ENCODE measurements at places on chromosomes 13 and 19. TPM values are rescaled to one million over a fixed set of nuclear protein-coding genes. Genes with fewer than 3 reads are reported as not detected.

Gene SLITRK1
- total RNA-seq = not detected

Gene TMEM150B
- total RNA-seq = not detected

Gene PALM3
- 0.22 TPM for total RNA-seq

Gene ZNF836
- total RNA-seq = 4.7 TPM

Gene CABP5
- total RNA-seq = not detected

Gene SHISA7
- not detected for total RNA-seq

Gene CCDC194
- total RNA-seq = 0.13 TPM

Gene ZNF90
- total RNA-seq = 1.4 TPM

Gene ADGRE1
- total RNA-seq = not detected

Gene MYADM
- total RNA-seq = 34.5 TPM

Gene POU4F1
- 12.3 TPM for total RNA-seq

Gene ZNF135
- total RNA-seq = 0.80 TPM

Gene CD37
- not detected for total RNA-seq

Gene PEAK3
- total RNA-seq = not detected

Gene KCNN4
- 0.53 TPM for total RNA-seq

Gene SOHLH2
- total RNA-seq = 0.13 TPM

Gene ZNF791
- total RNA-seq = 22.0 TPM

Gene ENOX1
- 11.0 TPM for total RNA-seq

Gene CYP4F11
- total RNA-seq = not detected

Gene GSX1
- not detected for total RNA-seq

Gene ZNF573
- total RNA-seq = 9.7 TPM

Gene KLK13
- not detected for total RNA-seq

Gene KLK3
- not detected for total RNA-seq

Gene C19orf67
- total RNA-seq = not detected

Gene LYPD3
- not detected for total RNA-seq

Gene FOSB
- total RNA-seq = 0.27 TPM

Gene ADAMTS10
- 2.4 TPM for total RNA-seq

Gene RNF113B
- not detected for total RNA-seq

Gene THSD1
- 41.3 TPM for total RNA-seq

Gene ZNF738
- 12.1 TPM for total RNA-seq

Gene SLC7A1
- total RNA-seq = 43.7 TPM

Gene KIR3DL1
- total RNA-seq = not detected

Gene RAB3D
- 44.4 TPM for total RNA-seq

Gene WDR62
- 12.6 TPM for total RNA-seq

Gene MYO1F
- 0.36 TPM for total RNA-seq

Gene ICAM5
- 0.29 TPM for total RNA-seq

Gene TMEM255B
- total RNA-seq = 29.9 TPM

Gene NCR1
- total RNA-seq = not detected

Gene STK11
- total RNA-seq = 68.5 TPM

Gene SULT2B1
- not detected for total RNA-seq

Gene RRAS
- total RNA-seq = 32.8 TPM

Gene PRSS57
- total RNA-seq = not detected

Gene RYR1
- under 0.01 TPM for total RNA-seq

Gene ZNF154
- 0.79 TPM for total RNA-seq

Gene IL4I1
- total RNA-seq = 1.1 TPM

Gene CERS4
- total RNA-seq = 2.0 TPM

Gene TARM1
- total RNA-seq = not detected

Gene LILRB1
- not detected for total RNA-seq

Gene PDX1
- total RNA-seq = not detected

Gene DPY19L3
- total RNA-seq = 40.7 TPM

Gene NCCRP1
- not detected for total RNA-seq
